Stimulated activated effector memory CD8-positive, alpha-beta T cell treated with anti-CD3 and anti-CD28 coated beads, Interleukin-12 subunit alpha, Interleukin-12 subunit beta, amount 100 ng/mL, for 72 hours (primary cell): ENCODE measurements at places on chromosomes 7 and 10.

DNA sequence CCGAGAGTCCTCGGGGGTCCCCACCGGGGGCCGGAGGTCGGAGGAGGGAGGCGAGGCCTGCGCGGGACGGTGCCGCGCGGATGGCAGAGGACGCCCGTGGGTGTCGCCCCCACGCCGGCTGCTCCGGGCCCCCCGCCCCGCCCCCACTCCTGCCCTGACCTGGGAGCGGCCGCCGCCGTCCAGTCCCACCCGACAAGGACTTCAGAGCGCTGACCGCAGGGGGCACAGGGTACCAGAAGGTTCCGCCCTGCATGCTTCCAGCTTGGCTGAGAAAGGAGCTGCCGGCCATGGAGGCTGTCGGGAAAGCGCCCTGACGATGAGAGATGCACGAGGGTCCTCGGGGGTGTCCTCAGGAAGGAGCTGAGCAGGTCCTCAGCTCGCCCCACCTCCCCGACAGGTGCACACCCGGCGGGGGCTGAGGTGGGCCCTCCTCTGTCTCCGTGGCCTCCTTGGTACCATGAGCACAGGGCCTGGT, 57.0 kb upstream of the DNAJB6 start:
- no peak for DNase-seq

DNA sequence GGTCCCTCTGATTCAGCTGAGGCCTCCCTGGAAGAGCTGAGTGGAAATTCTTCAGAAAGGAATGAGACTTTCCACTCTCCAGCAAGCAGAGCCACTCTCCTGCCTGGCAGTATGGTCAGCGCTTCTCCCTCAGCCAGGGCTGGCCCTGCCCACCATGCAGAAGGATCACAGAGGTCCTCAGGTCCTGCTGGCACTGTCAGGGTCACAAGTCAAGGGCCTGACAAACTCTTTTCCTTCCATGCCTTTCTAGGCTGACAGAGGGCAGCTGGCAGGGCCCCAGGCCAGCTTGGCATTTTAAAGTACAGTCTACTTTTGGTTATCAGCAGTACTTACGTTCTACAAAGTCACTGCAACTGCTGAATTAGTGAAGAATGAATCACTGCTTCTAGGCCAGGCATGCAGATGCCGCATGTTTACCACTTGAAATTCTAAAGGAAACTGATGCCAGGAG, 119.3 kb upstream of the FRMD4A start:
- no peak for DNase-seq

GRCh38 chr7:79531116-79531515, 77.6 kb upstream of the MAGI2 start:
- DNase-seq, result no peak

DNA sequence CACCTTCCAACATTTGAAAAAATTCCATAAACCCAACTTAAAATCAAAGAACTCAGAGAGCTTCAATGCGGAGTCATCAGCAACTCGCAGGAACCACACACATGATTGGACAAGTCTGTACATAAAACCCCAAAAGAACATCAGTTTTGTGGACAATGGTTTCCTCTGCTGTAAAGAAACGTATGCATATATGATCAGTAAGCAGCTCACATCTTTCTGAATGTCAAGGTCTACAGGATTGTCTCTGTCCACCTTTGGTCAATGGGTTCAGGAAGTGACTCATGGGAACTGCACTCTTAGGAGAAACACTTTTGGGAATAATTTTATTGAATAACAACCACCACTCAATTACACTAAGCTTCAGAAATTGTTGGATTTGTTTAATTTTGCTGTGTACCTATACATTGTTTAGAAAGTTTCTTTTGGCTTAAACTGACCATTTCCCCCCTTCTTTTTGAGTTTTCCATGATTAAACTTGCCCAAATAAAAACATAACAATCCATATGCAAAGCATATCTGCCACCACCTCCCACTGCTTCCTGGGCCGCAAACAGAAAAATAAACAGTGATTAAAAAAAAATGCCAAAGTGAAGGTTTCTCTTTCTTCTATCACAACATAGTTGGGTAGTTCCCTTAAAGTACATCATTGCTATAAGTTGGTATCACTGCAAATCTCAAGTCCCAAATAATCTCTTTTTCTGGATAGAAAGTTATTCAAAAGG, 27.3 kb upstream of the AFAP1L2 start:
- DNase-seq, result no peak

GRCh38 chr10:122505885-122506645, 44.7 kb downstream of the HTRA1 start:
- no peak for DNase-seq

DNA sequence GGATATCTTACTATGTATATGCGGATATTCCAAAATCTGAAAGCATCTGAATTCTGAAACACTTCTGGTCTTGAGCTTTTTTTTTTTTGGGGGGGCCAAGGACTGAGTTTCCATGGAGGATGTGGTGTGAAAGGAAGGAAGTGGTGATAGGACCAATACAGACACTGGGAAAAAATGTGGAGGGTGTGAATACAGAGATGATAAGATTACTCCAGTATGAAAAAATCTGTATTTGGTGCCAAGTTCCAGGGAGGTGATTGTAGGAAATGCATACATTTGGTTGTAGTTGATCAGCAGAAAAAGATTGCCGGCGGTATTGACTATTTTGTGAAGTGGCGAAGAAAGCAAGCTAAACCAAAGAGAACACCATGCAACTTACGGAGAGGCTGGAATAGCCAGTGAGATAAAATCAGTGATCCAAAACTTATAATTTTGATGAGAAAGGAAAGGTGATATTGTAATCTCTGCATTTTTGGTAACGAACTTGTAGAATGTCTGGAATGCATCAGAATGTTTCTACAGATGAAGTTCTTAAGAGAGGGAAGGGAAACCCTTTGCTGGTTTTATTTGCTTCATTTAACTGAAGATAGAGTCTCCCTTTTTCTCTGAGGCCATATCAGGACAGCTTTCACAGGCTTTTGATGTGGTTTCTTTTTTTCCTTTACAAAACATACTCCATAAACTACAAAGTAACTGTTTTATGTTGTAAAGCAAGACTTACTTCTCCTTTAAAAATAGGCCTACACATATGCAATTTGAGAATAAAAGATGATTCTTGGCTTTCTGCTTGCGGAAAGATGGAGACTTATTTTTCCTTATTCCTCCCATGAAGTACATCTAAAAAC, 6.0 kb downstream of the WDR37 start:
- no peak for DNase-seq

DNA sequence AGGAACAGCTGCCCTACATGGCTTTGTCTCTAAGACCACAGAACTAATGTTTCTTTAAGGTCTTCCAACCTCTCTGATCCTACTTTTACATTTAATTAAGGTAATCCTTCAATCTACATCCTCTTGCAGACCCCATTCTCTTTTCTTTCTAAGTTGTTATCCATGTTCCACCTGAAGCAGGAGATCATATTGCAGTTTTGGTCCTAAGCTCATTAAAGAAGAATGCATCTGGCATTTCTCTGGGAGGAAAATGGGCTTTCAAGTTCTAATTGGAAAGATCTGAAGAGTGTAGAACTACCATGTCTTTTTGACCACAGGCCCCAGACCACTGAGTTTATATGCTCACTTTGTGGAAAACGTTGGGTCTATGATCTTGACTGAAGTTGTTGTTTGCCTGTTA, 111.2 kb downstream of the SEM1 start:
- no peak for DNase-seq

DNA sequence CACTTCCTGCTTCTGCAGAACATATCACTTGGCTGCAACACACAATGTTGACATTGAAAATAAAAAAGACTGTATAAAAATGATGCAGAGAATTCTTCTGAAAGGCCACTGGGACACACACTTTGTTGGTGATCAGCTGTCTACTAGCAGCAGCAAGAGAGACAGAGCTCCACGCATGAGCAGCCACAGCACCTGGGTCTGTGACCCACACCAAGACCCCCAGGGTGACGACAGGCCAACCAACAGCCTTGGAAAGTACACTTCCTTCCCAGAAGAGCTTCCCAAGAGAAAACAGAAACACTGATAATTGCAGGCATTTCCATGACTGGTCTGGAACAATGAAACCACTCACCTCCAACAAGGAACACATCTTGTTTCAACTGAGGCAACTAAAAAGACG, 239.0 kb downstream of the DIP2C start:
- DNase-seq, result no peak

GRCh38 chr10:101838416-101838970, 5.1 kb downstream of the KCNIP2 start:
- DNase-seq, result no peak

DNA sequence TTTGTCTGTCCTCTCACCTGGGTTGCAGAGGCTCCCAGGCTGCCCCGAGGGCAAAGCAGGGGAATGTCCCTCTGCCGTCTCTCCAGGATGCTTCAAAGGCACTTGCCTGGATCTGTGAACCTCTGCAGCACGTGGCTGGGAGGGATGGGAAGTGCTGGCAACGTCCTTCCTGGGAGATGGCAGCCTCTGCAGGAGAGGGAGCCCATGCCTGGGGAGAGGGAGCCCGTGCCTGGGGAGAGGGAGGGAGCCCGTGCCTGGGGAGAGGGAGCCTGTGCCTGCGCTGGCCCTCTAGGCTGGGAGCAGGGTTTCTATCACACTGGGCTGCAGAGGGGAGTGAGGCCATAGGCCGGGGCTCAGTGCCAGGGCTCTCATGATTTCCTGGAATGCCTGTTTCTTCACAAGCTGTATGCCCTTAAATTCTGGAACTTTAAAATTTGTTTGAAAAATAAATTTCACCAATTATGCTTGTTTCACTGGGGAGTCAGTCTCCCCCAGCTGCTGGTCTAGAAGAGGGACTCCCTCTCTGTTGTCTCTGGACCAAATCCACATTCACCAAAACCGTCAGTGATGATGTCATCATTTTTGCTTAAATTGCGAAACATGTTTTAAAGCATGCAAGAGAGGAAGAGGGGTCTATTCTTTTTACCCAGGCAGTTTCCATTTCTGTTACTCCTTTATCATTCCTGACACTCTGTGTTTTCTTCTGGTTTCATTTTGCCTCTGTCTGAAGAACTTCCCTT, 135.7 kb downstream of the DNAJB6 start:
- DNase-seq, result peak; percentile 45

DNA sequence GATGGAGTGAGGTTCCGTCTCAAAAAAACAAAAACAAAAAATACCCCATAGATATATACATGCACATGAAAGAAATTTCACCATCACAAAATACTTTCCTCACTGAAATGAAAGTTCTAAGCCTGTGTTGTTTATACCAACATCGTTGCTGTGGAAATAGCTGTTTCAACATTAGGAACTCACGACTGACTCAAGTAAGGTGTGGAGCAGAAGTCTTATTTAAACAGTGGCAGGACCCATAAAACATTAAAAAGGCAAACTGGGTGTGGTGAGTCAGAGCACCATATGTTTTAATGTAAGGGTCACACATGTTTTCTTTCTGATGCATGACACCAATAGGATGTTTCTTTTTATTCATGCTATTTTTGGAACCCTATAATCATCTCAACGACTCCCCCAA, 48.3 kb downstream of the BAIAP2L1 start:
- no peak for DNase-seq

- no peak for DNase-seq
Observed at GRCh38 chr7:95433952-95434556, 774 bp downstream of the PON2 start.

- no peak for DNase-seq
Observed at GRCh38 chr7:80260606-80261005, 126.0 kb downstream of the GNAI1 start.

GRCh38 chr10:67858971-67859370, 21.0 kb upstream of the DNAJC12 start:
- no peak for DNase-seq

DNA sequence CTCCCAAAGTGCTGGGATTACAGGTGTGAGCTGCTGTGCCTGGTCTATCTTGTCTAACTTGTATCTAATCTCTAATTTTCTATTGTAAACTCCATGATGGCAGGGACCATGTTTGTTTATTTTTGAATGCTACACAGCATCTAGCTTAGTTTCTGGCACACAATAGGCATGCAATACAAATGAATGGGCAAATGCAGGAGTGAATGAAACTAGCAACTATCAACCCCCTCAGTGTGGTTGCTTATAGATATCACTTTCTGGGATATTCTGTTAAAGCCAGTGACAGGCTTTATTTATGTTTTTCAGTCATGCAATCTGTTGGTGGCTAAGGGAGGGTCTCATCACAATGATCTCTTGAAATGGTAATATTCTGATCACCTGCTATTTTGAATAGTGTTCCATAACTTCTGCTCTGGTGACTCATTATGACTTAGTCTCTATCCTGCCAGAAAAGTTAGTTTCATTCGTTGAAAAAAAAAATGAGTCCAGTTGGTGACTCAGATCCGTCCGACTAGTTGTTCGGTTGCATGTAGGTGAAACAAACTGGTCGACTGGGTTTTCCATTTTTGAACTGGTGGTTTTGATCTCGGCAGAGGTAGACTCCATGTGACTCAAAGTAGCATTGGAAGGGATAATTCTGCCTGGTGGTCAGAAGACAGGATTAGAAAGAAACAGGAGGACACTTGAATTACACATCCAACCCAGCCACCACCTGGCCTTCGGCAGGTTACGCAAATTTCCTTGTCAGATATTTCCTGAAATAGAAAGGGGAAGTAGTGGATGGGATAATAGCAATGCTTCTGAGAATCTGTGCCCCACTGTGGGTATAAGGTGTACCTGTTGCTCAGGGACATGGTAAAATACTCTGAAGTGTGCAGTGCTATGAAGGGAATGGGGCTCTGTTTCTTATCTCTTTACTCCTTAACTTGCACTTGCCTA, 76.8 kb downstream of the GATA3 start:
- peak; percentile 73 for DNase-seq

GRCh38 chr7:151836191-151836926, 40.6 kb downstream of the PRKAG2 start:
- no peak for DNase-seq

DNA sequence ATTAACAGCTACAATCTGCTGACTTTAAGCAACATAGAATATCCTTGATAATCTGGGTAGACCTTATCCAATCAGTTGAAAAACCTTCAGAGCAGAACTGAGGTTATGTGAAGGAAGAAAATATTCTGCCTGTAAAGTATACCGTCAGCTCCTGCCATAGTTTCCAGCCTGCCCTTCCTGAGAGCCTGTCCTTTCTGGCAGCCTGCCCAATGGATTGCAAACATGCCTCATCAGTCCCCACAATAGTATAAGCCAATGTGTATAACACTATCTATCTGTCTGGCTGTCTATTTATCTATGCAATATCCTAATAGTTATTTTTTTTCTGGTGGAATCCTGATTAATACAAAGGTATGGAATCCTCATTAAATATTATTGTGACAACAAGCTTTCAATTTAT, 489.2 kb upstream of the KCND2 start:
- no peak for DNase-seq
